ENCODE measurements at places on chromosomes 4 and X. TPM values are rescaled to one million over a fixed set of nuclear protein-coding genes. Genes with fewer than 3 reads are reported as not detected.

DNA sequence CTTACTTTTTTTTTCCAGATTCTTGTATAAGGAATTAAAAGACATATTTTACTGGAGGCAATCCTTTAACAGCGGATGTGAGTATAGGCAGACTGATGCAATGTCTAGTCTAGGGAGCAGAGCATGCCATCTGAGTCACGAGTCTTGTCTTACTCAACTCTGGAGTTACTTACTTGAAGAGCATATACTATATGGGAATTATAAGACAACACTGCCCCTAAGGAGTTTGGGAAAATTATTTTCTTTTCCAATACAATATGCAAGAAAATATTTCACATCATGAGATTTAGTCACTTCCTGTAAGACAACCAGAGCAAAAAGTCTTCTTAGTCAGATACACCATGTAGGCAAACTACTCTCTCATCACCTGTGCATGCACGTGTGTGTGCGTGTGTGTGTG, 537.3 kb upstream of the FTHL17 start:
- no peak for DNase-seq

- DNase-seq = no peak
Observed at GRCh38 chrX:15853586-15854079, 980 bp downstream of the AP1S2 start.

SPATA18 gene
- total RNA-seq = 4.7 TPM

TLR2 gene
- total RNA-seq = 55.7 TPM

MAGEA9B gene
- total RNA-seq = not detected

PYURF gene
- 51.9 TPM for total RNA-seq

HPGD gene
- 9.7 TPM for total RNA-seq
